CD4-positive, alpha-beta T cell treated with Interleukin-6 for 4 hours (primary cell): ENCODE measurements at places on chromosomes 4 and X.
A peak's percentile ranks its signal among the peaks of the same experiment; 100 is the strongest.

GRCh38 chr4:138494931-138495330 lies 252.8 kb upstream of the SLC7A11 start:
- no peak for DNase-seq

GRCh38 chr4:7037425-7037824 lies 5.7 kb upstream of the TADA2B start:
- DNase-seq: peak; percentile 10

GRCh38 chr4:184201179-184201578 lies 16.5 kb downstream of the ENPP6 start:
- no peak for DNase-seq

GRCh38 chr4:6021831-6022606 lies 3.8 kb upstream of the C4orf50 start:
- DNase-seq: no peak

- no peak for DNase-seq
Observed at GRCh38 chrX:110172215-110172614, 145.7 kb downstream of the AMMECR1 start.

DNA sequence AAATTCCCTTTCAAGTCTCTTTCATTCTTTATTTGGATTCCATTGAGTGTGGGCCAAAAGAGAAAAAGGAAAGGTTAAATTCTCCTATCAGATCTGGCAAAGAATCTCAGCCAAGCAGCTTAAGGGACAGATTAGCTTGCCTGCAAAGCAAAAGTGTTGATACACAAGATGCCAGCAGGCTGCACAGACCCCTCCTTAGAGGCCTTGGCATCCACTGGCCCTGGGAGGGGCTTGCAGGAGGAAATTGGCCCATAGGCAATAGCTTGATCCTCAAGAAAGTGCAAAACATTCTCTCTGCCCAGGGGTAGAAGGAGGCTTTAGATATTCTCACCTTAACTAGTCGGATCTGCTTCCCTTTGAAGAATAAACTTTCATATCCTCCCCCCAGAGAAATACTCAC lies 300.4 kb upstream of the CPEB2 start:
- no peak for DNase-seq
